Stimulated activated CD8-positive, alpha-beta memory T cell treated with anti-CD3 and anti-CD28 coated beads, Interleukin-4, amount 100 ng/mL, for 24 hours (primary cell): ENCODE measurements at places on chromosomes 4 and X.

DNA sequence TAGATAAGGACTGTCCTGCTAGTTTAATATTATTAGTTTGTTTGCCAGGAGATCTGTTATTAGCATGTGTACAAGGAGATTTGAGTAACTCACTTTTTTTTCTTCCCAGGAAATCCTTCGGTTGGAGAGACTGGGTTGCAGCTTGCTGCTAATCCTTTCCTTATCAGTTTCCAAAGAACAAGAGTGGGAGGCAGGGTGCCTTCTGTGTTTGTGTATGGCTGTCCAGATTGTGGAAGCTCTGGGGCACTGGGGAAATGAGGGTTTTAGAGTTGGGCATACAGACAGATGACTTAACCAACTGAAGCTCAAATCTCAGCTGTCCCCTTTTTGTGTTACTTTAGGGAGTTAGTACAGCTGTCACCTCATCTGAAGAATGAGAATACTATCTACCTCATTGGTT lies 12.6 kb upstream of the SUPT20HL1 start:
- no peak for DNase-seq

DNA sequence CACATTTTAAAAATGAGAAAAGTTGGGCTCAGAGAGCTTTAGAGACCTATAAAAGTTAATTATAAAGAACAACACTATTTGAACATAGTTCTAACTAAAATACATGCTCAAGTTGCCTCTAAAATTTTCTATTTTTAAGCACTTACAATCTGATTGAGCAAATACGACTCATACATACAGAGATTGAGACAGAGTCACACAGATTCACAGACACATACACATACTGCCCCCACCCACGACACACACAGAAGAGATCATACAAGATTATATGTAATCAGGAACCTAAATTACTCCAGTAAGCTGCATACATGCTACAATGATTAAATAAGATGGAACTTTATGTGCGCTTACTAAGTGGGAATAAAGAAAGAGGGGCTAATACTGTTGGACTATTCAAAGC lies 2.7 kb upstream of the ASB5 start:
- DNase-seq = no peak

- no peak for DNase-seq
Measured at GRCh38 chrX:23785580-23785979, 2.6 kb downstream of the SAT1 start.

DNA sequence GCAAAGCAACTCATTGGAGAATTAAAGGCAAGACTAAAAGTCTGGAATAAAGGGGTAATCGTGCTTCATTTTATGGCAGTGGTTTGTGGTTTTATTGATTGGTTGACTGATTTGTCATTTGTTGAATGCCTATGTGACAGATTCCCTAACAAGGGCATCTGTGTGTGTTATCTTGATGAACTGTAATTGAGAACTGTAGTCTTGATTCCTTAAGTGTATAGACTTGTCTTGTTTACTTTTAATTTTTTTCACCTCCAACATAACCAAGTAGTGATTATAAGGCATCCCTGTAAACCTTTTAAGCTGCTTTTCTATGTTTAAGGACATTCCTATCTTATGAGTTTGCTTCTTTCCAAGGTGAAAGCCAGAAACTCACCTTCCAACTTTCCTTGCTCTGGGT lies 216.0 kb upstream of the TAPT1 start:
- no peak for DNase-seq

DNA sequence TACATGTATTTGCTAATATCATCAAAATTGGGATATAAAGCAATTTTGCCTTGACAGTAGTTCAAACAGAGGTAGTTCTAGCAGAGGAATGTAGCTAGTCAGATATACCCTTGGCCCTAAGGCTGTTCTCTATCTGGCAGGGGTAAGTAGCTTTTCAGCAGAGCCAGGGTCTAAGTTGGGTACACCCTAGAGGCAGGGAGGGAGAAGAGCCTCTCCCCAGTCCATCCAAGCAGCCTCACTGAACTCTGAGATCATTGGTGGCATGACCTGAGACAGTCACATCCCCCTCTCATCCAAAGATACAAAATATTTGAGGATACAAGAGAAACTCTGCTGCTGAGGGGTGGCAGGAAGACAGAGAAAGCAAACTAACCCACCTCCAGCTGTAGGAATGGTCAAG lies 343.7 kb downstream of the DHX15 start:
- no peak for DNase-seq

- no peak for DNase-seq
Measured at GRCh38 chrX:124747295-124747694, 400.9 kb downstream of the SH2D1A start.

DNA sequence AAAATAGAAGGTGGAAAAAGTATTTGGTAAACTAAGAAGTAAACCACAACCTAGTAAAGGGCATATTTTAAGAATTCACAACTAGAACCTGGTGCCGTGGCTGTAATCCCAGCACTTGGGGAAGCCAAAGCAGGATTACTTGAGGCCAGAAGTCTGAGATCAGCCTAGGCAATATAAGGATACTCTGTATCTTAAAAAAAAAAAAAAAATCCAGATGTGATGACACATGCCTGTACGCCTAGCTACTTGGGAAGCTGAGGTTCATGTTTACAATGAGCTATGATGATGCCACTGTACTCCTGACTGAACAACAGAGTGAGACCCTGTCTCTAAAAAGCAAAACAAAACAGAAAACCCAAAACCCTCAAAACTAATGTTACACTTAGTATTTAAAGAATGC lies 294.9 kb upstream of the ZCCHC13 start:
- no peak for DNase-seq

GRCh38 chrX:153491351-153491914 lies 3.3 kb upstream of the BGN start:
- DNase-seq = no peak

DNA sequence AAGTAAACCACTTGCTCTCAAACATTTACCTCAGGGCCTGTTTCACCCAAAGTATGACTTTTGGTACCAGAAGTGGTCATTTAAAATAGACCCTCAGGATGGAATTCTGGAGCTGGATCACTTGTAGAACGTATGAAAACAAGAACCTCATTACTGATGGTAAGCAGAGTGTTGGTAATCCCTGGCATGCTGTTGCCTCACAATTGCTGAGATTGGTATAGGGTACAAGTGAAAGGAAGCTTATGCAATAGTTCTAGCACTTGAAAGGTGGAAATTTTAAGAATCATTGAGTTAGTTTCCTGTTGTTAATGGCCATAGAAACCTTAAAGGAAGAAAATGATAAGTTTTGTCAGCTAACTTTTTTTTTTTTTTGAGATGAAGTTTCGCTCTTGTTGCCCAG lies 22.3 kb upstream of the THOC2 start:
- no peak for DNase-seq

- DNase-seq = no peak
Measured at GRCh38 chrX:119147486-119147885, 19.9 kb upstream of the KIAA1210 start.

GRCh38 chr4:168600796-168601583 lies 104.1 kb downstream of the PALLD start:
- DNase-seq = no peak

DNA sequence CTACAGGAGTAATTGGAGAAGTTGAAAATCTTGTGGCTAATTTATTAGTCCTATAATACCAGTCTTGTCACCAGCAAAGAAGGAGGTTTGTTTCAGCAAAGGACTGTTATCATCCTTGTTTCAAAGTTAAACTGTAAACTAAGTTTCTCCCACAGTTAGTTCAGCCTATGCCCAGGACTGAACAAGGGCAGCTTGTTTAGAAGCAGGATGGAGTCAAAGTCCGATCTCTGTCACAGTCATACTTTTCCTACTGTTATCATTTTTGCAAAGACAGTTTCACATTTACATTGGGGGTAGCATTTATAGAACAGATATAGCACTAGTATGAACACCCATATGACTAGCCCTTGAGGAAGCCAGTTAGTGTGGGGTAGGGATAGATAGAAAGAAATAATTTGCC lies 46.4 kb downstream of the AKAP4 start:
- no peak for DNase-seq

DNA sequence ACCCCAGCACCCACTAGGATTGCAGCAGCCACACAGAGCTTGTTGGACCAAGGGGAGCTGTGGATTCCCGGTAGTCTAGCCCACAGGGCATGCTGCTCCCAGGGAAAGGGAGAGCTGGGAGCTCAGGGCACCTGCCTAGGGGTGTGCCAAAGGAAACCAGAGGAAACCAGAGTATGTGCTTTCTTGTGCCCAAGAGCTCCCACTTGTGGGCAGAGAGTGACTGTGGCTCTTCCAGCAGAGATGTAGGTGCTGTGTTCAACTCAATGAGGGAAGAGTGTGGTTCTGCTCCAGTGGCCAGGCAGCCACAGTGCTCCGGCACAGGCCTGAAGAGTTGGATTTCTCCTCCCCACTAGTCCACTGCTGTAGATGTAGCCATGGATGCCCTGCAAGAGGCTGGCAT lies 1050.0 kb upstream of the INTU start:
- DNase-seq = no peak

DNA sequence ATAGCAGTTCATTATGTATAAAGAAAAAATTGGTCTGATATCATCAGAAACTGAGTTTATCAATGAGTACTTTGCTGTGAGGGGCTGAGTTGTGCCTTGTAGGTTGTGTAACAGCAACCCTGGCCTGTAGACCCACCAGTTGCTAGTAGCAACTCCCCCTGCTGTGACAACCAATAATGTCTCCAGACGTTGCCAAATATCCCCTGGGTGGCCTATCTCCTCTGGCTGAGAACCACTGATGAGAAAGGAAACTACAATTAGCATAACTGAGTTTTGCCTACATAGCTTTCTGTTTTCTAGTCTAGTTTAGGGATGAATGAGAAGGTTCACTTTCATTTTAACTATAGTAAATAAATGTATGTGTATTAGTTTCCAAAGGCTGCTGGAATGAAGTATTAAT lies 234.1 kb downstream of the CPE start:
- no peak for DNase-seq

GRCh38 chrX:139025816-139026215 lies 314.3 kb upstream of the FGF13 start:
- no peak for DNase-seq

DNA sequence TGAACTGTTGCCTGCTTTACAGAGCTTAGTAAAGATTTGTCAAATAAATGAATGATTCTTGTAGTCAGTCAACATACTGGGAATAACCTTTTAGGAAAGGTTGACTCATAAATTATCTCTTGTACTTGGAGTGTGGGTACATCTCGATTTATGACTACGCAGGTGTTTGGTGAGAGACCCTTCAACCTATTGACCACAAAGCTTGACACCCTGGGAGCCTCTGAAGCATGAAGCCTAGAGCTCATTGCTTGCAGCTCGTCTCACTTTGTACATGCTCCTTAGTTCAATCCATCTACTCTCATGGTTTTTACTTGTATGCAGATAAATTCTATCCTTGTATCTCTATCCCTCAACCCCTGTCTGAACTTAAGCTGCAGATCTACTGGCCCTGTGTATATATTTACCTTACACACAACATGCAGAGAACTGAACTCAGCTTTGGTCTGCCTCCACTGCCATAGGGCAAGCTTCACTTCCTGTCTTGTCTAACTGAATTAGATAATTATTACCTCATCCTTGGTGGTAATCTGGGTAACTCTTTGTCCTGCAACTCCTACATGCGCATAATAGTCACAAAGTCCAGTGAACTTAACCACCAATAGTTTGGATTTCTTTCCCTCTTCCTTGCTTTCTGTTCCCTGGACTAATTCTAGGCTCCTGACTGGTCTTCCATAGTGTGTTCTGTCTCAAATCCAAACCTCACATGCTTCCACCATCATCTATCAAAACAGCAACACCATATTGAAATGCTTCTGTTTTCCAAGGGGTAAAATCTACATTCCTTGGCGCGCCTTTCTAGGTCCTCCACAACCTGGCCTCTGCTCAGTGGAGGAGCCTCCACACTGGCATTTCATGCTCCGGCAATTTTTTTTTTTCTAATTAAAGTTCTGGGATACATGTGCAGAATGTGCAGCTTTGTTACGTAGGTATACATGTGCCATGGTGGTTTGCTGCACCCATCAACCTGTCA lies 32.2 kb upstream of the FAT1 start:
- no peak for DNase-seq

- DNase-seq = no peak
Measured at GRCh38 chr4:53307819-53308780, 57.8 kb downstream of the SCFD2 start.

GRCh38 chr4:146959692-146960091 lies 14.0 kb upstream of the TTC29 start:
- DNase-seq = no peak

DNA sequence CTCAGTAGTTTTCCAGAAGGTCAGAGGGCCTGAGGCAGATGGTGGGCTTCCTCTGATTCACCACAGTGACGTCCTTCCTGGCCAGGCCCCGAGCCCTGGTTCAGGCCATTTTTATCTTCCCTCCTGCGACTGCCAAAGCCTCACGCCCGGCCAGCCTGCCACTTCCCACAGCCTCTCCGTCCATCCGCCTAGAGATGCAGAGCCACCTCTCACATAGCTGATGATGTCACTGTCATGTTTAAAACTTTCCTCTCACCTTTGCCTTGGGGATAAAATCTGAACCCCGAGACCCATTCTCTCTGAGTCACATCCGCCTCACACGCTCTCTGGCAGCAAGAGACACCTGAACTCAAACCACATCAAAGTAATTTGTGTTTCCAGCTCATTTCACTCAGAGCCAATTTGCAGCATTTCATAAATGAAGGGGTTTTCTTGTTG lies 175.3 kb downstream of the QDPR start:
- peak; percentile 39 for DNase-seq

DNA sequence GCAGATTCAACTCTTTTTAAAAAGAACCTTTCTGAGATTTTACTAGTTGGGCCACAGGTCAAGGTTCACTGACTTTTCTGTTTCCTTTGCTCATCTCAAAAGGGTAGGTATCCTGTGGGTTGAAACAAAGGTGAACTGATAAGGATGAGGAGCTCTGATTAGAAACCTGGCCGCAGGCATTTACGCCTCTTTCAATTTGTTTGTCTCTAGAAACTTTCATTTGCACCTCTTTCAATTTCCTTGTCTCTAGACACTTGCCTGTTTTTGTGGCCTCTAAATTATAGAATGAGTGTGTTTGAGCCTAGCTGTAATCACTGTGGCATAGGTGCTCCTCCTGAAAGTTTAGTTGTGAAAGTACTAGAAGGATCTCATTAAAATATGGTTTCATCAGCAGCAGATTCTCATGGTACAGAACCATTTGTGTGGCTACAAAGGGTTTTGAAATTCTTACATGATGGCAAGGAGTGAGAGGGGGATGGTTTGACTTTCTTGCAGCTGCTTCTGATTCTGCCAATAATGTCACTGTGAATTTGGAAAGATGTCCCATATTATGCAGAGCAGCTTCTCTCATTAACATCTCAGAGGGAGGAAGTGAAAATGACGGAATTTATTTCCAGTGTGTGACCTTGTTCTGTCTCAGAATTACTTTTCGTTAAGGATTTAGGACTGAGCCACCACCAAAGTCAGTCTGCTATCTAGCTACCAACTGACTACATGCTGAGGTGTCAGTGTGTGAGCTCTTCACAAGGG lies 142.2 kb downstream of the SH2D1A start:
- no peak for DNase-seq

DNA sequence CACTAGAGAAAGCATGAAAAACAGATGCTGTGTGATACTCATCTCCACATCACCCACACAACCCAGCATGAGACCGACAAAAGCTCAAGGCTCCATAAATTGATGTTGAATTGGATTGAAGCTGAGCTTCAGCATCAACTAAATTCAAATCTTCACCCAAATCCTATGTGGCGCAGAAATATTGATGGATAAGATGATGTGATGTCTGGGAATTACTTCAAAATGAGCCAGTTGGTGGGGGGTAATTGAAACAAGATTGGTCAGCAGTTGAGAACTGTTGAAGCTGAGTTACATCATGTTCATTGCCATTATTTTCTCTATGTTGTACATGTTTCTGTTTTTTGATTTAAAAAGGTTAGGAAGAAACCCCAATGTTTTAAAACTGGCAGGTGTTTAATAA lies 166.5 kb upstream of the STS start:
- DNase-seq = no peak

GRCh38 chr4:142191901-142192300 lies 555.5 kb downstream of the IL15 start:
- DNase-seq = no peak
